ENCODE measurements at places on chromosomes 5 and 9. TPM values are rescaled to one million over a fixed set of nuclear protein-coding genes. Genes with fewer than 3 reads are reported as not detected.

SPINK5 gene
- total RNA-seq = 4.5 TPM

PTAR1 gene
- total RNA-seq = 219 TPM

SOX30 gene
- 1.4 TPM for total RNA-seq

PCDHGB5 gene
- total RNA-seq = 15.7 TPM

DNA sequence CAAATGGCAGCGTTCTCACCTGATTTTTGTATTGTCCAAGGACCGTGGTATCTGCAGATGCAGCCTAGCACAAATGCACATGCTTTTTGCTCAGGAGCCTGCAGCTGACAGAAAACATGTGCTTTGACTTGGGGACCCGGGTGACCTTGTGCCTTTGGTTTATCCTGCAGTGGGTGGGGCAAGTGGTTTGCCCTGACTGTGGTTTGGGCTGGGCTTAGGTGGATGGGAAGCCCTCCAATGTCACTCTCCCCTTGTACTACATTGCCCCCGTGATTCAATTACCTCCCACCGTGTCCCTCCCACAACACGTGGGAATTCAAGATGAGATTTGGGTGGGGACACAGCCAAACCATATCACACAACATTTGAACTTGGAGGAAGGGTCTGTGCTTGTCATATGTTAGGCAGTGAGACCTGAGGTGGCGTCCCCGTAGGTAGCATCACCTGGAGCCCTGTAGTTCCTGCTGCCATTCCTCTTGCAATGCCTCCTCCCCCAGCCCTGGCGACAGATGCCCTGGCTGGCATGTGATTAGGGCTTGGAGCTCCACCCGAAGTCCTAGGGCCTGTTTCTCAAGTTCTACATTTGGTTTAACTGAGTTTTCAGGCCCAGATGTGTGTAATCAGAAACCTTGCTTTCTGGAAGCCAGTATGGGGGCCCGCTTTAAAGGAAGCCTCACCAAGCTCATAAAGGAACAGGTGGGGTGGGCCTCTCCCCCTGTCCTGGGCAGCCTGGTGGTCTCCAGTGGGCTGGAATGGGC is 2.1 kb downstream of the ANKRD33B start:
- DNase-seq = no peak

GRCh38 chr5:78612227-78613150 is 36.1 kb downstream of the LHFPL2 start:
- DNase-seq = no peak

DNA sequence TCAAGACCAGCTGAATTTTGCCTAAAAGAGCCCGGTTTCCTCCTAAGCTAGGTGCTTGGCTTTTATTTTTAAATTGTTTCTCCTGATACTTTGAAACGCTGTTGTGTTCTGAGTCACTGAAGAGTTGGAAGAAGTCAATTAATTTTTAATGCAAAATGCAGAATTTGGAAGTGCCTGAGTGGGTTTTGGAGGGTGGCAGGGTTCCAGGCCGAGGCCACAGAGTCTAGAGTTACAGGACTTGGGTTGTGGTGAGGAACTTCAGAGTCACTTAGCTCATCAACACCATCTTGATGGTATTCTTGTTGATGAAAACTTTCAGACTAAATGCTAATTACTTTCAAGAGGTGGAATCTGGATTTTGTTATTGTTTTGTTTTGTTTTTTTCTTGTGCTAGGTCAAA is 130.6 kb downstream of the PDZD2 start:
- DNase-seq = no peak
